ENCODE measurements at places on chromosomes 5 and 9.

GRCh38 chr9:79574136-79574535 lies 2.4 kb downstream of the TLE4 start:
- DNase-seq: no peak

GRCh38 chr9:1383899-1384455 lies 333.8 kb downstream of the DMRT2 start:
- no peak for DNase-seq

DNA sequence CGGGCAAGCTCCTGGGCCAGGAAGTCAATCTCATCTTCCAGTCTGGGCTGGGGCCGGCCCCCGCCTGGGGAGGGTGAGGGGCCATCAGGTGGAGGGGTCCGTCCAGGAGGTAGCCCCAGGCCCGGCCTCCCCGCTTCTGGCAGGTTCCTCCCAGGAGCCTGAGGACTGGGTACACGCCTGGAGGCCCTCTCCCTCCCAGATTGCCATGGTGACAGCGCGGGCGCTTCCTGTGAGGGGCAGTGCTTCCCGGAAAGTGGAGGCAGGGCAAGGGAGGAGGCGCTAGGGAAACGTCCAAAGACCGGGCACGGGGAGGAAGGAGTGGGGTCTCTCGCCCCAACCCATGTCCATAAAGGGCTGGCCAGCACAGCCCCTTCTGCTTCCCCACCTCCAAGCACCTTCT lies 4.9 kb downstream of the NPDC1 start:
- no peak for DNase-seq

GRCh38 chr5:90233476-90233875 lies 176.1 kb downstream of the CETN3 start:
- no peak for DNase-seq

- no peak for DNase-seq
These were observed 44.1 kb upstream of the MROH2B start for GRCh38 chr5:41115281-41115680.

- DNase-seq: no peak
These were observed 41.9 kb downstream of the CDK7 start for GRCh38 chr5:69276422-69277174.

DNA sequence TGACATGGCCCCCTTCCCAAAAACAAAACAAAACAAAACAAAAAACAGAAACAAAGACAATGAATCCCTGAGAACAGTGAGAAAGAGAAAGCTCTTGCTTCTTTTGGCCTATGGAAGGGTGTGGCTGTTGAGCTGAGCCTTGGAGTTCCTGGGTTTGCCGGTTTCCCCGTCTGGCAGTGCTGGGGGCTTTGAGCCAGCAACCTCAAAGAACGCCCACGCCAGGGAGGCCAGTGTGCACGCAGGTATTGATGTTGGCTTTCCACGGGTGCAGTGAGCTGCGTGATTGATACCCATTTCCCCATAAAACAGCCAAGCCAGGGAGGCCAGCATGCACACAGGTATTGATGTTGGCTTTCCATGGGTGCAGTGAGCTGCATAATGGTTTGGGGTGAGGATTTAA lies 8.3 kb upstream of the LCN1 start:
- DNase-seq: no peak

DNA sequence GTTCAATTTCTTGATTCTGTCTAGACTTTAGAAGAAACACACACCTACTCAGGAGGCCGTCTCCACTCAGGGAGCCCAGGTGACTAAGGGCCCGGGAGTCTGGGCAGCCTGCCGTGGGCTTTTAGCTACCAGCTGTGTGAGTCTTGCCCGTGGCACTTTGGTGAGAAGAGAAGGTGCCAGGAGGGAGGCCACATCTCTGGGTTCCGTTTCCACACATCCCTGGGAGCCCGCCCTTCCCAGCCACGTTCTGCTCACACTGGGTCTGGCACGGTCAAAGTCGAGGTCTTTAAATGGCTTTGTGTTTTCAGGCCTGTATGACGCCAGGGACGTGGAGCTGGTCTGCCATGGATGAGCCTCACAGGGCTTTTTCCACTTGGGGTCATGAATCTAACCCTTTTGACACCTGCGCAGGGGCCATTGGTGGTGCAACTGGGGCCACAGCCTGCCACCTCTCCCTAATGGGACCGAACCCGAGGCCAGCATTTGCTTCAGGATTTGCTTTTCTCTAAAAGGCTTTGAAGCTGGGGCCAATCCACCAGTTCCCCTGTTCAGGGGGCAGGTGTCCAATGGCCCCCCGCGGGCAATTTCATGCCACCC lies 17.2 kb upstream of the FCN2 start:
- no peak for DNase-seq

DNA sequence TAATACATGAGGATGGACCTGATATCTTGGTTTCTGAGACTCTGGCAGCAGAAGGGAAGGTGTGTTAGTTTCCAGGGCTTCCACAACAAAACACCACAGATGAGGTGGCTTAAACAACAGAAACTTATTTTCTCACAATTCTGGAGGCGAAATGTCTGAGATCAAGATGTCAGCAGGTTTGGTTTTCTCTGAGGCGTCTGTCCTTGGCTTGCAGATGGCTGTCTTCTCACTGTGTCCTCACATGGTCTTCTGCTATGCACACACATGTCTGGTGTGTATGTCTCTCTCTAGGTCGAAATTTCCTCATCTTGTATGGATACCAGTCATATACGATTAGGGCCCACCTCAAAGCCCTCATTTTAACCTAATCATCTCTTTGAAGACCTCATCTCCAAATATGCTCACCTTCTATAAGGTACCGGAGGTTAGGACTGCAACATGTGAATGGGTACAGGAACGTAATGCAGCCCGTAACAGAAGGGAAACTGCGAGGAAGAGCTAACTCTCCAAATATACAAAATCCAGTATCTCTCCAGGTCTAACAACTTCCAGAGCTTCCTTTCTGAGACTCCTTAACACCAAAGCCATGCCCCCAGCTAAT lies 139.8 kb upstream of the SMARCA2 start:
- no peak for DNase-seq

All from NB4 (cell line).